Urinary bladder (tissue), 4 donors: ENCODE measurements at places on chromosomes 5 and 9. TPM values are rescaled to one million over a fixed set of nuclear protein-coding genes. Genes with fewer than 3 reads are reported as not detected.

Gene SKIC3
- total RNA-seq, result 253 TPM

DNA sequence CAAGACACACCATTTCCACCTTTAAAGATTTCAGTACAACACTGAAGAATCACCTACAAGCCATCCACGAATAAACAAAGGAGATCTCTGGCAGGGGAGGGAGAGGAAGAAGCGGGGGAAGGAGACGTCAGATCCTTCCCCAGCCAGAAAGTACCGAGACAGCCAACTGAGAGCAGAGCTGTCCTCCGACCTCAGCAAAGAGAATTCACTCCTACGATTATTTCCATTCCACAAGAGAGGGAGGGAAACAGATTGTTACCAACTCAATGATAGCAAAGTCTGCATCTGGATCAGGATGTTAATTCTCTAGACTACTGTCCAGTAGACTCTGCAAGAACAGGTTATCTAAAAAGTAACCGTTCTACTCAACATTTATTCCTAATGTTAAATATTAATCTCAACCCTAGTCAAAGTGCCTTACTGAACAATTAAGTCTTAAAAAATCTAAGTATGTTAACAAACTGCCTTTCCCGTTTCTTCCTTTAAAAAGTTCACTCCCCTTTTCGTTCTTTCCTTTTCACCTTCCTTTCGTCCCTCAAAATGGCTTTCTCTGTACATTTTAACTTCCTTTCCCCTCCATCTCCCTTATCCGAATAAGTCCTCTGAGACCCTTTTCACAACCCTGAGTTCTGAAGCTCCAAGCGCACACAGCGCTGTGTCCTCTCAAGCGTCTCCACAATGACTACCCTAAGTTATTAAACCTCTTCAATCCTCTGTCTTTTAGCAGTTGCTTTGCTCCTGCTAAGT, 1.4 kb downstream of the CHD1 start:
- peak; percentile 32 for DNase-seq

Gene IRX4
- total RNA-seq, result not detected

Gene PDE8B
- total RNA-seq, result 2.9 TPM

GRCh38 chr5:162882629-162883028, 554.8 kb upstream of the CCNG1 start:
- no peak for DNase-seq

- DNase-seq, result peak; percentile 57
Measured at GRCh38 chr9:70602321-70603019, 188.0 kb upstream of the KLF9 start.

DNA sequence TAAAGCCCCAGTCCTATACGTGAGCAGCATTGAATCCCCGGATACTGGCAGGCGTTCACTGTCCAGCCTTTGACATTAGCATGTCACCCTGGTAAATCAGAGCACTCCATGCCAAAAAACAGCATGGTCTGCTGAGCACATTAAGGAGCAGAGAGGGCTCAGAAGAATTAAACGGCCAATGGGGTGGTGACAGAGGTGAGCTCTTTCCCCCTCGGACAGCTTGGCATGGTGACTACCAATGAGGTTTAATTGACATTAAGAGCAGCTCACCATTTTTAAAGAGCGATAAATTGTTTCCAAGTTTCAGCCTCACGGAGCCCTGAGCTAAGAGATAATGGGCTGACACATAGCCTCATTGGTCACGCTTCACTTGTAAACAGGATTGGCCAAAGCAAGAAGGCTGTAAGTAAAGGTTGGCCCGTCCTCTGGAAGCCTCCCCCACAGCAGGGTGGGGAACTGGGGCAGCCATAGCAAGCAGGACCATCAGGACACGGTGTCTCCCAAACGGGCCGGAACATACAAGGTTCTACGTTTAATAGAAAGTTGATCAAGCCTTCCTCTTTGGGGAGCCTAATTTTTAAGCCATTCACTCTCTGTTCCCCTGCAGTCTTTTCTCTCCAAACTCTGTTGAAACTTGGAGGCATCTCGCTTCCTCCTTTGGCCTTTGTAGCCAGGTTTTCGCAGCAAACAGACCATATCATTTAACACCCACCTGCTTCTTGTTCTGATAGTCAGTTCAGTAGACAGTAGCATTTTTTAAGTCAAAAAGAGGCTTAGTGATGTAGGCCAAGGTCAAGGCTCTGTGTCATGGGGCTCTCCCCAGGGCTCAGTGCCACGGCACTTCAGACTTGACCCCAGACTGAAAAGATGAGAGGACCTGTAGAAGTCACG, 25.9 kb downstream of the QRFP start:
- DNase-seq, result no peak

Gene PCDHA9
- total RNA-seq, result 0.90 TPM

Gene UGT3A1
- 0.16 TPM for total RNA-seq

GRCh38 chr9:127635201-127635735, 23.2 kb downstream of the STXBP1 start:
- no peak for DNase-seq

GRCh38 chr9:131587331-131587730, 42.0 kb downstream of the PRRT1B start:
- DNase-seq, result no peak

DNA sequence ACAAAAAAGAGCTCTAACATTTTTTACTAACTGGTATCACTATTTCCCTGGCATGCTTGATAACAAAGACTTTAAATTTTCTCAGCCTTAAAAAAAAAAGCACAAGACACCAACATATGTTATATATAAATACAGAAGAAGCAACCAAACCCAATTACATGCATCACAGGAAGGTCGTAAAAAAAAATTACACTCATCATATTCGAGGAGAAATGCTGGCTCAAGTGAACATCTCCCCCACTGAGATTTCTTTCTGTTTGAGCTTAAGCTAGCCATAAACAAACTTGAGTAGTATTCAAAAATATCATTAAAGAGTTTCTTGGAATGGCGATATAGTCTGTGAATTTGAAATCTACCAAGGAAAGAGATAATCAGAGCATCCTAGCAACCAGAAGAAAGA, 7.5 kb upstream of the MSH3 start:
- DNase-seq, result no peak

DNA sequence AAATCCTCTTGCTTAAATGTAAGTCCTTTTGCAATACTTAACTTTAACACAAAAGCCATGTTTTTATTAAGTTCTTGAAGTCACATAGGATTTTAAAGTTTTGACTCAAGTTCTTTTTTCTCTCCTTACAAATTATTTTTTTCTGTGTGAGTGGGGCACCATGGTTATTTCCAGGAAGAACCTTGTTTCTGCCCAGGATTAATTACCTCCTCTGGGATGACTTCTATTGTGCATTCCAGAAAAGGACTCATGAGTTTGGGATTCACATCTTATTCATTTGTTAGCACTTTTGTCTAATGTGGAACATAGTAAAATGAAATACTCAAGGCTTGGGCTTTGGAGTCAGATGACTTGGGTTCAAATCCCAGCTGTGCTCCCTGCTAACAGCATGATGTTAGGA, 421.4 kb upstream of the WWC1 start:
- DNase-seq, result no peak

GRCh38 chr9:36991516-36992134, 42.4 kb downstream of the PAX5 start:
- DNase-seq, result no peak

DNA sequence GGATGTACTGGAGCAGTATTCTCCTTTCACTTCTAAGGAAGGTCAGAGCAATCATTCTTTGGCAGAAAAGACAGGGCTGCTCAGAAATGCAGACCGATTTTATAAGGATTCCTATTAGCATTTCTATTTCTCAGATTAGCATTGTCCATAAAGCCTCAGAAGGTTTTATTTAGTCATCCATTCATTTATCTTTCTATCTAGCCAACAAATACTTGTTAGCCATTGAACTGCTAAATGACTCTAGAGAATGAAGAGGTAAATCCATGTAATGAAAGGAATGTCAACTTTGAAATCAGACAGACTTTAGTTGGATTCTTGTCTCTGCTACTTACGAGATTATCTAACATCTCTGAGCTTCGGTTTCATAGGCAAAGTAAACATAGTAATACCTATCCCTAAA, 165.2 kb downstream of the SLC25A46 start:
- DNase-seq, result no peak

DNA sequence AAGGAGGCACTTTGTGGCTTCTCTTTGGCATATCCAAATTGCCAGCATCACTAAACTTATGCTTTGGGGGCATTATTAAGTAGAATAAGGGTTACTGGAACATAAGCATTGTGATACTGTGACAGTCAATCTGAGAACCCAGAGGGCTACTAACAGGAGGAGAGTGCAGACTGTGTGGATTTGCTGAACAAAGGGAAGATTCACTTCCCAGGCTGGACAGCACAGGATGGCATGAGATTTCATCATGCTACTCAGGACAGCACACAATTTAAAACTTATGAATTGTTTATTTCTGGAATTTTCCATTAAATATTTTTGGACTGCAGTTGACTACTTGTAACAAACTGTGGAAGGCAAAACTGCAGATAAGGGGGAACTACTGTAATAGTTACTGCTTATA, 212.5 kb downstream of the TMC1 start:
- DNase-seq, result no peak

- no peak for DNase-seq
Measured at GRCh38 chr9:96199006-96199405, 103.0 kb downstream of the HSD17B3 start.

- DNase-seq, result no peak
Measured at GRCh38 chr5:10935536-10935935, 174.5 kb upstream of the DAP start.

Gene FGFR4
- 7.2 TPM for total RNA-seq

DNA sequence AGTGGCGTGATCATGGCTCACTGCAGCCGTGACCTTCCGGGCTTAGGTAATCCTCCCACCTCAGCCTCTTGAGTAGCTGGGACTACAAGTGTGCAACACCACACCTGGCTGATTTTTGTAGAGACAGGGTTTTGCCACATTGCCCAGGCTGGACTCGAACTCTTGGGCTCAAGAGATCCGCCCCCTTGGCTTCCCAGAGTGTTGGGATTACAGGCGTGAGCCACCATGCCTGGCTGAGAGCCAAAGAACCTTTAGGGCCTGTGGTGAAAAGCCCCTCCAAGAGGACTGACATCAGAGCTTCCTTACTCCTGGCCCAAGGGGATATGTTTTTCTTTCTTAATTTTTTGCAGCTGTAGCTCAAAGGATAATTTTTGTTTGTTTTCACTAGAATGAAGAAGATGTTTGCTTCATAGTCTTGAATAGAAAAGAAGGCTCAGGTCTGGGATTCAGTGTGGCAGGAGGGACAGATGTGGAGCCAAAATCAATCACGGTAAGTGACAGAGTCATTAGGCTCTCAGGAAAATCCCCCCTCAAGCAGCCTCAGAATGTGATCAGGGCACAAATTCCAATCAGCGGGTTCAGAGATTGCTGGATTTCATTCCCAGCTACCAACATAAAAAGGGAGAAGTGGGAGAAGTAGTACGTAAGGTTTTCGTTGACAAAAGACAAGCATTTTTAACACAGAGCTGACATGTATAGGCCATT, 77.1 kb downstream of the GOLPH3 start:
- DNase-seq, result no peak

DNA sequence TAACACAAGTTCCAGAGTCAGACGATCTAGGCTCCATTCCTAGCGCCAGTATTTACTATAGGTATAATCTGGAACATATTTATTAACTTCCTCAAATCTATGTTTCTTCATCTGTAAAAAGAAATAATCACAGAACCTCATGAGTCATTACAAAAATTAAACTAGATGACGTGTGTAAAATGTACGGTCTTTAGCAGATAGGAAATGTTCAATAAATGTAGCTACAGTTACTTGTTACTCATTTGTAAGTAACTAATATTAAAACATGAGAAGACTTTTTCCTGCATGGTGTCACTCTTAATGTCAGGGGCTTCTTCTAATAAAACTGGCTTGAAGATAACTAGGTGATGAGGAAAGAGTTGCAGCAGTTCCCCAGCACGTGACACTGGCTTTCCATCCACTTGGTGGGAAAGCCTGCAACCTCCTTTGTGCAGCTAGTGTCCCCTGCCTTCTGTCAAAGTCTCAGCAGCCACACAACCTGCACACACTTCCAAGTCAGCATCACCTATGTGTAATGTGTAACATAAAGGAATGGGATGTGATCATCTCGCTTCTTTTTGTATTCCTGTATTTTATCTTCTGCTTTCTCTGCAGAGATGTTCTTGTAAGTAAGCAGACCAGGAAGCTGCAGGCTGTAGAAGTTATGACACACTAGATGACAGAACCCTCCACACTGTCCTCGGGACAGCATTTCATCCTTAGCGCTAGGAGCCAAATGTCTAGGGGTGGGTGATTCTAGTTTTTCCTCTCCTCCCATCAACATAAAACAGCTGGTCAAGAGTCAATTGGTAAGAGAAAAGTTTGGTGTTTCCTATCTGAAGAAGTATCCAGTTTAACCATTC, 1.8 kb upstream of the JAKMIP2 start:
- no peak for DNase-seq

DNA sequence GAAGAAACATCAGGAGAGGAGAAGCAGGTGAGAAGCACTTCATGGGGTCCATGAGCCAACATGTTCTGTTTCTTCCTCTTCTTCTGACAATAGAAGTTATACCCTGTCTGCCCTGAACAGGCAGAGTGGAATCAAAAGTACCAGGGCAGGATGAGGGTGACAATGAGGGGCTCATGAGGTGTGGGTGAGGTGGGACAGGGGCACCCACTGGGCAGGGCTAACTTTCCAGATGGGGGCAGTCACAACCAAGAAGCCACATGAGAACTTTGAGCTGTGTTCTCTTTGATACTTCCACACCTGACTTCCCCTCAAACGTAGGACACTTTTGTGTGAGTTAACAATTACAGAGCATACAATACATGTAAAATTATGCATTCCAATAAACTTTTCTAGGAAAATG, 92.7 kb downstream of the LHFPL2 start:
- DNase-seq, result no peak

DNA sequence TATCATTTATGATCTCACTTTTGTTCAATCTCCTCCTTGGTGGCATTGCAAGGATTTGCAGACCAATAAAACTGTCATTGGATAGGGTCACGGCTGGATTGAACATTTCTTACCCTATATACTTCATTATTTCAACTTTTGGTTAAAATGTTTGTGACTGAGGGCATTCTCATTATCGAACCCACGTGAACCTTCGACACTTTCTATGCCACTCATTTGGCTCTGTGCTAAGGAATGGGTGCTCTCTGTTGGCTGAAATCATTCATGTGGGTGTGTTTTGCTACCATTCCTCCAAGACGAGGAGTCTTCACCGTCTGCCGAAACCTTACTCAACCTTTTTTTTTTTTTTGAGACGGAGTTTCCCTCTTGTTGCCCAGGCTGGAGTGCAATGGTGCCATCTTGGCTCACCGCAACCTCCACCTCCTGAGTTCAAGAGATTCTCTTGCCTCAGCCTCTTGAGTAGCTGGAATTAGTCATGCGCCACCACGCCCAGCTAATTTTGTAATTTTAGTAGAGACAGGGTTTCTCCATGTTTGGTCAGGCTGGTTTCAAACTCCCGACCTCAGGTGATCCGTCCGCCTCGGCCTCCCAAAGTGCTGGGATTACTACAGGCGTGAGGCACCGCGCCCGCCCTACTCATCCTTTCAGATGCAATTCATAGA, 62.5 kb downstream of the CSNK1A1 start:
- DNase-seq, result no peak

Gene SAXO1
- 0.21 TPM for total RNA-seq

Gene PCDHB7
- total RNA-seq, result 3.2 TPM

GRCh38 chr5:54098267-54098666, 212.1 kb downstream of the ARL15 start:
- no peak for DNase-seq
